ENCODE measurements at places on chromosomes 4 and X. TPM values are rescaled to one million over a fixed set of nuclear protein-coding genes. Genes with fewer than 3 reads are reported as not detected.

Gene GATA1
- total RNA-seq, result 1.2 TPM

Gene ARR3
- not detected for total RNA-seq

Gene MAGEB17
- not detected for total RNA-seq

Gene PRSS12
- total RNA-seq, result 15.0 TPM

Gene BMPR1B
- 0.49 TPM for total RNA-seq

Gene TMEM47
- 44.7 TPM for total RNA-seq

Gene RNF150
- 9.1 TPM for total RNA-seq

Gene DAPP1
- 22.6 TPM for total RNA-seq

Gene CTAG1B
- total RNA-seq, result not detected

Gene SLITRK2
- total RNA-seq, result 0.49 TPM

Gene GK2
- total RNA-seq, result not detected

Gene PNMA5
- total RNA-seq, result not detected

Gene DMRTC1
- total RNA-seq, result 2.2 TPM

Gene CXCL8
- 0.49 TPM for total RNA-seq

Gene GPR143
- total RNA-seq, result not detected

Gene HSPA4L
- 14.2 TPM for total RNA-seq

Gene GSX2
- not detected for total RNA-seq

Gene NDP
- total RNA-seq, result 3.7 TPM

Gene SLC6A14
- total RNA-seq, result 10.1 TPM

Gene SPATA4
- total RNA-seq, result not detected

Gene CLTRN
- total RNA-seq, result not detected

Gene CT45A10
- not detected for total RNA-seq

Gene PAQR3
- 10.6 TPM for total RNA-seq

Gene TRIM61
- not detected for total RNA-seq

Gene NHSL2
- 12.3 TPM for total RNA-seq

Gene SPARCL1
- 558 TPM for total RNA-seq

Gene KLHL4
- total RNA-seq, result 0.25 TPM

Gene PPP2R2C
- 17.2 TPM for total RNA-seq

Gene SSX3
- not detected for total RNA-seq

Gene SLITRK4
- 3.2 TPM for total RNA-seq

Gene ITGB1BP2
- total RNA-seq, result 1.7 TPM

Gene GPR50
- total RNA-seq, result not detected

Data from vagina (tissue), 2 donors.